ENCODE measurements at places on chromosomes 13 and 19.

GRCh38 chr13:67390462-67391086 lies 160.4 kb upstream of the PCDH9 start:
- no peak for DNase-seq

DNA sequence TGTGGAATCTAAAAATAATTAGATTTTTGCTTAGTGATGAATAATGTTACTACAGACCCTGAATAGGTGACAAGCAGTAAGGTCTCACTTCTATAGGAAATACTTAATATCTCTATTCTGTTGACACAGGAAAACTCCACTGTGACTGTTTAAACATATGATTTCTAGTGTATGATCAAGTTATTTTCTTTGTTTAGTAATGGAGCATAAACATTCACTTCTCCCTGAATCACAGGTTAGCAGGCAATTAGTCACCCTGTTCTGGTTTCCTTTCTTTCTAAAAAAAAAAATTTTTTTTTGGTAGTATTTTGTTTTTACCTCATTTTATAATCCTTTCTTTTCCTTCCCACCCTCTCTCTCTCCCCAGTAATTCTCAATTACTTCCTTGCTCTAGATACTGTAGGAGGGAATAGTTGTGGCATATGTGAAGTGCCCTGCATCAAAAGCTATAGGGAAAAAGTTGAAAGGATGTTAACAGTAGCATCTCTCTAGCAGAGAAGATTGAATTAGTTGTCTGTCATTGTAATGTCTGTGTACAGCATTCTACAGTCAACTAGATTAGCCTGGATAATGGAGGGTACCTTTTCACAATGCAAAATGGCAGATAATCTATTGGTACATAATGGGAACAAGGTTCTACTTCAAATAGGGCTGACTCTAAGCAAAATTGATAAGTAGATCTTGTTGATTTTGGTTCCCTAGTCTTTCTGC lies 3.5 kb downstream of the HS6ST3 start:
- no peak for DNase-seq

DNA sequence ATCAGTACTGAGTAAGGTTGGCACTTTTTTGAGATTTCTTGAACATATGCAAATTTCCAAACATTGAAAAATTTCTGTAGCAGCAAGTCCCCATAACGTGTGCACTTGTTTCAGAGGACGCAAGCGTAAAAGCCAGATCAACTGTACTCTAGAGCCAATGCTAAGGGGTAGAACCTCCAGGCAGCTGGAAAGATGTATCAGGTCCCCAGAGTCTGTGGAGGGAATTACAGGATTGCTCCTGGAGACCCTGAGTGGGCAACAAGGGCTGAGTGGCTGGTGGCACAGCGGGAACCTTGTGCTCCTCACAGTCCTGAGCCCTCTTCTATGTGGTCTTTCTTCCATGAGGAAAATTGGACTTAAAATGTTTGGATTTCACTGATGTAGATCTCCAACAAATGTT lies 53.9 kb upstream of the AMER2 start:
- DNase-seq: no peak

DNA sequence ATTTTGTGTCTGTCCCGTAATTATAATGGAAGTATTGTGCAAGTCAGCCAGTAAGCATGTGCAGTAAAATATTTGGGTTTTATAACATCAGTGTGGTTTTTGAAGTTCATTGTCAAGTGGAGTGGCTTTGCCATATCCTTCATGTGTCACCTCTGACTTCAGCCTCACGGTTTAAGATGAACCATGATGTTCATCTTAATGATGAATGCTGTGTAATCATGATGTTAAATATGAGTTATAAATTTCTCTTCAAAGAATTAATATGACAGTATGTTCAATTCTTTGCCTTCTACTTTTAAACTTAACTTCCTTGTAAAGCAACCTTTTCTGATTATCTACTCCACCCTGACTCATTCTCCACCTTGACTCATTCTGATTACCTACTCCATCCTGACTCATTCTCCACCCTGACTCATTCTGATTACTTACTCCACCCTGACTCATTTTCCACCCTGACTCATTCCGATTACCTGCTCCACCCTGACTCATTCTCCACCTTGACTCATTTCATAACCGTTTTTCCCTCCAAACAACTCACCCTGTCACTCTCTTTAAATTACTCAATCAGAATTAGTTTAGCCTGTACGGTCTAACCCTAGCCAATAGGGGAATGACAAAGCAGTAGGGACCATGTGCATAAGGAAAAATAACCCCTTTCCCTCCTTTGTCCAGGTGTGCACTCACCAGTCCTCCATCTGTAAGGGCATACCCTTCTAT lies 50.3 kb upstream of the ANKRD10 start:
- DNase-seq: no peak

DNA sequence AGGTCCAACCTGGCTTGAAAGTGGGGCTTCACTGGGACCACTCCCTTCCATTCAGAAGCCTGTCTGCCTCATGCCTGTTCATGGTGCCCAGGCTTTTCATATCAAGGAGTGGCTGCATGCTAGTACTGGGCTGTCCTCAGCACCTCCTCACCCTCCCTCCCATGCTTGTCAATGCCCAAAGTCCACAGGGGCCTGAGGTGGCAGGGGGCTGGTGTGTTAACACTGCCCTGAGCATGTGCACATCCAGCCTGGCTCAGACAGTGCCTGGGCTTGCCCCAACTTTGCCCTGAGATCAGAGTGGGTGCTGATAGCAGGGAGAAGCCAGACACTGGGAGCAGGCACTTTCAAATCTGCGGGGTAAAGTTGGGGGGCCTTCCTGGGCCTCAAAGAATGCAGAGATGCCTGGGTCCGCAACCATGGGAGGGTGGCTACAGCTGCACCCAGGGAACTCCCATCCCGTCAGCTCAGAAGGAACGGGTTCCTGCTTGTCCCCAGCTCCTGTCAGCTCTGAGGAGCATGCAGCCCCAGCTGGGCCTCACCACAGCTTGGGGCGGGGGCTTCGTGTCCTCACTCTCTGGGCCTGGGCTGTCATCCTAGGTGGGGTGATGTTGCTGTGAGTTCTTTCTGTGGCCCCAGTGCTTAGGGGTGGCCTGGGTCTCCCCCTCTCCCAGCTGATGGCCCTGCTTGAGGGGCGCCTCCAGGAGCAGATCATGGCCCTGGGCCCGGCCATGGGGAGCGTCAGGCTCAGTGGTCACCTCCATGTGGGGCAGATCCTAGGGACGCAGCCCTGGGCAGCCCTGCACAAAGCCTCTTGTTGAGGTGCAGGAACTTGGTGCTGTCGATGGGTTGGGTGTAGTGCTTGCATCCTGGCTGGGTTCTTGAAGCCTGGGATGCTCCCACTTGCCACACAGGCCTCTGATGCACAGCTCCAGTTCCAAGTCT lies 830.6 kb upstream of the SLITRK5 start:
- DNase-seq: no peak

DNA sequence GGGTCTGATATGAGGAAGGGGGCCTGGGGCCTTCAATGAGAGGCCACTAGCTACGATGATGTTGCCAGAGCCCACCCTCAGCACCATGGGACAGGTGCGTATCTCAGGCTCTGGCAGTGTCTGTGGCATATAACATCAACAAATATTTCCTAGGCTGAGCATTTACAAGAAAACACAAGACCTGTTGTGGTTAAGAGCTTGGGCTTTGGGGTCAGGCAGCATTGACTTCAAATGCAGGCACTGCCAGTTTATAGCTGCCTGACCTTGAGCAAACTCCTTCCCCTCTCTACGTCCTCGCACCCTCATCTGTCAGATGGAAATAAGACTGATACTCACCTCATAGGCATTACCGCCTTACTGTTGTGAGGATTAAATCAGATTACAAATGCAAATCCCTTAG lies 156.0 kb downstream of the KATNAL1 start:
- no peak for DNase-seq

DNA sequence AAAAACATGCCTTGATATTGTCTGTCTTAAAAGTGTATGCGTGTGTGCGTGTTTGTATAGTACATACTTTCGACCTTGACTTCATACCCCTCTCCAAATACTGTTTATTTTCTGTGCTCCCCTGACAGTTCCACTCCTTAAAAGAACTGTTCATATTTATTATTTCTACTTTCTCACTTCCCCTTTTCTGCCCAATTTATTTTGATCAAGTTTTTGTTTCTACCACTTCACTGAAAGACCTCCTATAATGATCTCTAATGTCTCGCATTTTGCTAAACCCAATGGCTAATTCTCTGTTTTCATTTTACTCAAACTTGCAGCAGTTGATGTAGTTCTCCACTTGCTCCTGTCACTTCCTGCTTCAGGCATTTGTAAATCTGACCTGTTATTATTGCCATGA lies 426.1 kb upstream of the KLF12 start:
- no peak for DNase-seq

DNA sequence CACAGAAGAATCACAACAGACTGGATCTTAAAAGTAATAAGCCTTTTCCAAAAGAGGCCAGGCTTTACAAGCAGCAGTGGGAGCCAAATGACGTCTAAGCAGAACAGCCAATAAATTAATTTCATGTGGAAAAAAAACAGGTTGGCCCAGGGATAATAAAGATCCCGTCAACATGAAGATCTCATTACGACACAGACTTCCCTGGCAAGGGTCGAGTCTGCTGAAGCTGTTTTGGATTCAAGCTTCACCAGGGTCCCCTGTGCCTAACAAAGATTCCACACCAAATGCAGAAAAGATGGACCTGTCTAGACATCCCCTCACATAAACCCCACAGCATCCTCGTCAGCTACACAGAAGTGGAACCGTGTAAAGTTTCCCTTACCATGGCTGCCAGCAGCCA lies 215.1 kb upstream of the ZNF507 start:
- no peak for DNase-seq

GRCh38 chr19:294946-295686 lies 3.9 kb upstream of the PLPP2 start:
- DNase-seq: no peak

GRCh38 chr13:23288564-23288963 lies 107.8 kb downstream of the SGCG start:
- no peak for DNase-seq

DNA sequence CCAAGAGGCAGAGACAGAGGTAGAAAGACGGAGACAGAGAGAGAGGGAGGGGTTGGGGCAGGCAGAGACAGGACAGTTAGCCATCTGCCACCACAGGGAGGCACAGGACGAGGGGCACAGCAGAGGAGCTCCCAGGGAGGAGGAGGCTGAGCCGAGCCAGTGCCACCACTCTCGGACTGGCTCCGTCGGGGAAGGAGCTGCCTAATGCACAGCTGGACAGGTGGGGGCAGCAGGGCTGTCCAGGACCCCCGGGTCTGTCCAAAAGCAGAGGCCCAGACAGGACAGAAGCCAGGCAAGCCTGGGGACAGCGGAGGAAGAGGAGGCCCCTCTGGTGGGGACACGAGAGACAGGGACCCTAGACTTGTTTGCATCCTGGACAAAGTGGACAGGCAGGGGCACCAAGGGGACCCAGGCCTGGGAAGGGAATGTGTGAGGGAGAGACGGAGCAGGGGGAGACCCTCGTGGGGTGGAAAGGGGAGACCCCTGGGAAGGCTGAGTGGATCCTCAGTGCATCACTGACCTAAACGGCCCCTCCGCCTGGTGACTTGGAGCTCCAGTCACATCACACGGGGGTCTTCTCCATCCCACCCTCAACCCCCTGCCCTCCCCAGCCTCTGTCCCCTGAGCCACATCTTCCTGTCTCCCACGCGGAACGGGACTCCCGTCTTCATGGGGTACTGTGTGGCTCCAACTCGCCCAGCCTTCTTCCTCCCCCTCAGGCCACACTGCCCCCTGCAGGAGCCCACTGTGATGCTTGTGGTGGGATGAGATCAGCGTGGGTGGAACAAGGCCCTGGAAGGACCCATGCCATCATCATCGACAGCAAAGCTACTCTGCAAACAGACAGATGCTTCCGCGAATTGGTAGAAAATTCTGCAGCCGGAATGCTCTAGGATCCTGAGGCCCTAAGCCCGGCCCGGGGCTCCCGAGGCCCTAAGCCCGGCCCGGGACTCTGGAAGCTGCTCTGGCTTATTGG lies 915 bp downstream of the F10 start:
- no peak for DNase-seq

- peak; percentile 55 for DNase-seq
Observed at GRCh38 chr19:16737911-16738310, 18.3 kb downstream of the NWD1 start.

- peak; percentile 49 for DNase-seq
Observed at GRCh38 chr19:11138601-11139300, 16.8 kb downstream of the SPC24 start.

DNA sequence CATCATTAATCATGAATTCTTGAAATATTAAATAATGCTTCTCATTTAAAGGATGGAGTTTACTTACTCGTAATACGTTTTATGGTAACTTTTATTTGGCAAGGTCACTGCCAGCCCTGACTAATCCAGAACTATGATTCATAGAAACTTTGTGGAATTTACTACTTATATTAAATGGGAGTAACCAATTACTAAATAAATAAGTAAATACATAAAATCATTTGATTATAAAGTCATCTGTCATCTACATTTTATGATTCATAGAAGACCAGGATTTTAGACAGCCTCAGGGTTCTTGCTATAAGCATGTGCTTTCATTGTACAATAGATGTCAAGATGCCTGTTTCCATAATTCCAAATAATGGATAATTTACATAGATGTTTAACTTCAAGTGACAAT lies 611.1 kb downstream of the TBC1D4 start:
- DNase-seq: no peak

GRCh38 chr19:6271721-6272410 lies 7.9 kb downstream of the MLLT1 start:
- no peak for DNase-seq

GRCh38 chr13:83531022-83531421 lies 351.3 kb downstream of the SLITRK1 start:
- no peak for DNase-seq

DNA sequence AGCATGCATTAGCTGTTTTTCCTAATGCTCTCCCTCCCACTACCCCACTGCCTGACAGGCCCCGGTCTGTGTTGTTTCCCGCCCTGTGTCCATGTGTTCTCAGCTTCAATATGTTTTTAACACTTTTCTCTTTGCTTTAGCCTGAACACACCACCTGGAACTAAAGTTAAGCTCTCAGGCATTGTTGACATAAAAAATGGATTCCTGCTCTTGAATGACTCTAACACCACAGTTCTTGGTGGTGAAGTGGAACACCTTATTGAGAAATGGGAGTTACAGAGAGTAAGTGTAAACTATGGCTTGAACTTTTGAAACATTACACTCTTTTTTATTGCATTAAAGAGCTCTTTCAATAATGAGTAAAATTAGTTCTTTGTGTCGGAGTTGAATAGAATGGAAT lies 70.1 kb downstream of the TDRD3 start:
- DNase-seq: no peak

DNA sequence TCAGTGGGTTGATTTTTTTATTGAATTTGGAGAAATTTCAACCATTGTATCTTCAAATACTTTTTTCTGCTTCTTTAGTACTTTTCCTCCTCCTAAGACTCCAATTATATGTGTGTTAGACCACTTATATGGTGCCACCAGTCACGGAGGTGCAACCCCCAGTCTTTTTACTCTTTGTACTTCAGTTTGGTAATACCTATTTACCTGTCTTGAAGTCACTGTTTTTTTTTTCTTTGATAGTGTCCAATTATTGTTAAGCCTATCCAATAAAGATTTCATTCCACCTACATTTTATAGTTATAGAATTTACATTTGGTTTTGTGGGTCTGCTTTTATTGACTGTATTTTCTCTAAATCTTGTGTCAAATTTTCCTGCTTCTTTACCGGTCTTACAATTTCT lies 14.9 kb downstream of the ZNF283 start:
- no peak for DNase-seq
